ENCODE measurements at places on chromosomes 11 and 22.

- DNase-seq = no peak
Measured at GRCh38 chr22:49351761-49352227, 475.9 kb downstream of the BRD1 start.

GRCh38 chr22:33565580-33565995, 354.7 kb downstream of the LARGE1 start:
- DNase-seq = no peak

DNA sequence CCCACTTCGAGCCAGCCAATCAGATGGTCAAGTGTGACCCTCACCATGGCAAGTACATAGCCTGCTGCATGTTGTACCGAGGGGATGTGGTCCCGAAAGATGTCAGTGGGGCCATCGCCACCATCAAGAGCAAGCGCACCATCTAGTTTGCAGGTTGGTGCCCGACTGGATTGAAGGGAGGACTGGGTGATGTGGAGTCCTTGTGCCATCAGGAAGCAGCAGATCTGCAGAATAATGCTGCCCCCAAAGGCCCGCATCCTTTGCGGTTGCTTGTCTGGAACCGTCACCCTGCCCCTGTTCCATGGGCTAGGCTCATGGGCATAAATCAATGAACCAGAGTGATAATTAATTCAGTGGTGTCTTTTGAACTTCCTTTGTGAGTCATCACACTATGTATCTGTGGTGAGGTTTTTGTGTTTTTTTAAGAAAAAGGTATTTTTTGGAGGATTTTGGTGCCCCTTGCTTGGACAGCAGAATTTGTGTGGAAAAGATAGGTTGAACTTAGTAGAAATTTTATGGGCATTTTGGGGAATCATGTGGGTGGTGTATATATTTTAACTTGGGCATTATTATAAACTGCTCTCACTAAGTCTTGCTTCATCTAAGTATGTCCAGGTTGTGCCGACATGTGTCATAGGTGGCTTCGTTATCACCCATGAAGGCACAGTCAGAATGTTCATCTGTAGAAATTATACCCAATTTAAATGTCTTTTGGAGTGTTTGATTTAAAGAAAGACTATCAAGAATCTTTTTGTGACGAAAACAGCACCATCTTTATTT, 22.3 kb downstream of the LRRC74B start:
- DNase-seq = no peak

GRCh38 chr11:118740892-118741291, 50.1 kb downstream of the DDX6 start:
- no peak for DNase-seq

GRCh38 chr22:43944670-43945430, 10.4 kb upstream of the SAMM50 start:
- DNase-seq = no peak

GRCh38 chr11:76186776-76187279, 19.5 kb downstream of the WNT11 start:
- no peak for DNase-seq

DNA sequence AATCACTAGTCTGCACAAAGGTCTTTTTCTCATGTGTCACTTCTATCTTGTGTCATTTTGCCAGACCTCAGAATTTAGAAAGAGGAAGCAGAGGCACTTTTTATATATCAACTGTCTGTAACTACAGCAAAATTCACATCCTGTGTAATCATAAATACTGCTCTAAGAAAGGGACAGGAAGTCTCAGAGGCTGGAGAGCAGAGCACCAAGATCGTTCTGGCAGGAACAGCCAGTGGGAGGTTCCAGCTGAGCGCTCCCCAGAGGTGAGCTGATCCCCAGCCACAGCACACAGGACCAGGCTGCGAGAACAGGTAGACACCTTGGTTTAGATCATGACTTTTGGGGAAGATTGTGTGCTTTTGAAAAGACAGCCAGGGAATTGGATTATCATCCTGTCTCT, at the start of gene MS4A7:
MS4A7 (plus strand) TSS at position 179 of the 400 bp plus-strand sequence. CDS start 4,610 bp downstream, outside the sequence.
- DNase-seq = peak; percentile 20

DNA sequence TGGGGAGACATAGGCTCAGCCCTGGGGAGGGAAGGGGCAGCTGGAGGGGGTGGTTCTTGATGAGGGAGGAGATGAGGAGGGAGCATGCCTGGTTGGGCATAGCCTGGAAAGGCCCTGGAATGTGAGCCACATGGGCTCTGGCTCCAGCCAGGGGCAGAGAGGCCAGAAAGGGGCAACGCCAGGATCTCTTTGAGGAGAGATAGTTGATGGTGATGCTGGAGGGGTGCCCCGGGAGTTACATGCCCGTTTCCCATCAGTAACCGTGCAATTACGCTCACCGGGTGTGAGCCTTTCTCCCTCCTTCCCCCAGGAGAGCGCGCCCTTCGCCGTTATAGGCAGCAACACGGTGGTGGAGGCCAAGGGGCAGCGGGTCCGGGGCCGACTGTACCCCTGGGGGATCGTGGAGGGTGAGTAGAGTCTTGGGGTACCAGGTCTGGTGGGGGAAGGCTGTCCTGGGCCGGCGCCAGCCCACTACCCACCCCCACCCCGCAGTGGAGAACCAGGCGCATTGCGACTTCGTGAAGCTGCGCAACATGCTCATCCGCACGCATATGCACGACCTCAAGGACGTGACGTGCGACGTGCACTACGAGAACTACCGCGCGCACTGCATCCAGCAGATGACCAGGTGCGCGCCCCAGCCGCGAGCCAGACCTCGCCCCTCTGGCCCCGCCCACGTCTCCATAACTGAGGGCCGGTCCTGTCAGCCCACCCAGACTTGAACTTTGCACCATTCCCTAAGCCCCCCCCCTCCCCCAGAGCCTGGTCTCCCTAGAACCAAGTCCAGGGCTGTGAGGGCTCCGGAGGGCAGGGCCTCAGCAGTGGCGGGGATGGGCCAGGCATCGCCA, 1.8 kb upstream of the GP1BB start:
- DNase-seq = no peak

DNA sequence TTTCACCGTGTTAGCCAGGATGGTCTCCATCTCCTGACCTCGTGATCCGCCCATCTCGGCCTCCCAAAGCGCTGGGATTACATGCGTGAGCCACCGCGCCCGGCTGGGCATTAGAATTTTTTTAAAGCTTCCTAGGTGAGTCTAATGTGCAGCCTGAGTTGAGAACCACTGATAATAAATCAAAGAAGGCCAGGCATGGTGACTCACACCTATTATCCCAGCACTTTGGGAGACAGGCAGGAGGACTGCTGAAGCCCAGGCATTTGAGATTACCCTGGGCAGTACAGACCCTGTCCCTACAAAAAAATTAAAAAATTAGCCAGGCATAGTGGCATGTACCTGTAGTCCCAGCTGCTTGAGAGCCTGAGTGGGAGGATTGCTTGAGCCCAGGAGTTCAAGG, 13.7 kb downstream of the MEI1 start:
- DNase-seq = no peak

DNA sequence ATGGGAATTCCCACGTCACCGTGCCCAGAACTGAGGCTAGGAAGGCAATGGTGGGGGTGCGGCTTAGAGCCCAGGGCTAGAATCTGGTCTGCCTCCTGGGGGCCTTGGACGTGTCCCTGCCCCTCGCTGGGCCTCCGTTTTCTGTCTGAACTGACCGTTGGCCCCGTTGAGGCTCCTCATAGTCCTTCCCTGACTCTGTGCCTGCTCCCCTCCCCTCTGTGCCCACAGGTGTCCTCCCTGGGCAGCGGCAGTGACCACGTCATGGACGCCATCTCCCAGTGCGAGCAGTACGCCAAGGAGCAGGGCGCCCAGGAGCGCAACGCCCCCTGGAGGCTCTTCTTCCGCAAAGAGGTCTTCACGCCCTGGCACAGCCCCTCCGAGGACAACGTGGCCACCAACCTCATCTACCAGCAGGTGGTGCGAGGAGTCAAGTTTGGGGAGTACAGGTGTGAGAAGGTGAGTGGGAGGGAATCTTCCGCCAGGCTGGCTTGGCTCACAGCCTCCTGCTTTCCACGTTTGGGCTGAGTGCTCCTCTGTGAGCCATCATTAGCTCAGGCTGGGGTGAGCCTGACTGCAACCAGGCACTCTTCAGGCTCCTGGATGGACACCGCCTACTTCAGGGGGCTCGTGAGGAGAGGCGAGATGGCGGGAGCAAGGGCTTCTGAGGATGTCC, 63.9 kb downstream of the MYO7A start:
- no peak for DNase-seq

GRCh38 chr11:60717956-60718355, 6.6 kb upstream of the MS4A18 start:
- no peak for DNase-seq

- no peak for DNase-seq
Measured at GRCh38 chr11:29328961-29329441, 687.8 kb downstream of the KCNA4 start.

GRCh38 chr22:42375982-42376381, 56.2 kb downstream of the NFAM1 start:
- DNase-seq = no peak

- DNase-seq = no peak
Measured at GRCh38 chr11:36493332-36493731, 16.7 kb downstream of the TRAF6 start.

GRCh38 chr22:42170946-42171345, 40.3 kb upstream of the CYP2D6 start:
- DNase-seq = no peak

DNA sequence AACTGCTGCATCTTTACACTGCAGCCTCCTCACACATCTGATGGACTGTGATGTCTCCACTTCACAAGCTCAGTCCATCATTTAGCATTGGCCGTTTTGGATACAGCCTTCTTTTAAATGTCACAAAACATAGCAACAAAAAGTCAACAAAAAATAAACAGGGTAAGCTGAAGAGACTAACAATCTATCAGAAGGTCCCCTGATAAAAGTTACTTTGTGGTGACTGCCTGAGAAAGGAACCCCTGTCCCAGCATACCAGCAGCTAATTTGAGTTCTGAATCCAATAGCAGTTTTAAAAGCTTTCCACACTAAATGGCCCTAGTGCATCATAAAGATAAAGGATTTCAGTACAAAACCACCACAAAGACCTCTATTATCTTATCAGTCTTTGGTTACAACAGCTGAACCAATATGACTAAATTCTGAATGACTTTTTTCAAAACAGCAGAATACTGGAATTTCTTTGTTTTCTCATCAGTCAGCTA, 162.4 kb downstream of the SOX6 start:
- DNase-seq = no peak

DNA sequence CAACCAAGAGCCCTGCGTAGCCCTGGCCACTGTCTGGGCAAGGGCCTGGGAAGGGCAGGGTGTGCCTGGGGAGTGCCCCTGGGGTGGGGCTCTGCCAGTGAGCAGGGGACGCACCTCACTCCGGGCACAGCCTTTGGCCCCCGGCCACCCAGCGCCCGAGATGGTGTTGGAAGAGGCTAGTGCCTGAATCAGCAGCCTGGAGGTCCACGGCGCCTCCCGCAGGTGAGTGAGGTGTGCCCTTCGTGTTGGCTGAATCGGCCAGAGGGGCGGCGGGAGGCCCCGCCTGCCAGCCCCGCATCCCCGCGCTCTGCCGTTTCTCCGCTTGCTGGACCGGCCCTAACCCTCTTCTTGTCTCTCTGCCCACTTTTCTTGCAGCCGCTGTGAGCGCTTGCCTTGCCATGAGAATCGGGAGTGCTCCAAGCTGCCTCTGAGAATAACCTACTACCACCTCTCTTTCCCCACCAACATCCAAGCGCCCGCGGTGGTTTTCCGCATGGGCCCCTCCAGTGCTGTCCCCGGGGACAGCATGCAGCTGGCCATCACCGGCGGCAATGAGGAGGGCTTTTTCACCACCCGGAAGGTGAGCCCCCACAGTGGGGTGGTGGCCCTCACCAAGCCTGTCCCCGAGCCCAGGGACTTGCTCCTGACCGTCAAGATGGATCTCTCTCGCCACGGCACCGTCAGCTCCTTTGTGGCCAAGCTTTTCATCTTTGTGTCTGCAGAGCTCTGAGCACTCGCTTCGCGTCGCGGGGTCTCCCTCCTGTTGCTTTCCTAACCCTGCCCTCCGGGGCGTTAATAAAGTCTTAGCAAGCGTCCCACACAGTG, 60.1 kb downstream of the FBLN1 start:
- DNase-seq = no peak

DNA sequence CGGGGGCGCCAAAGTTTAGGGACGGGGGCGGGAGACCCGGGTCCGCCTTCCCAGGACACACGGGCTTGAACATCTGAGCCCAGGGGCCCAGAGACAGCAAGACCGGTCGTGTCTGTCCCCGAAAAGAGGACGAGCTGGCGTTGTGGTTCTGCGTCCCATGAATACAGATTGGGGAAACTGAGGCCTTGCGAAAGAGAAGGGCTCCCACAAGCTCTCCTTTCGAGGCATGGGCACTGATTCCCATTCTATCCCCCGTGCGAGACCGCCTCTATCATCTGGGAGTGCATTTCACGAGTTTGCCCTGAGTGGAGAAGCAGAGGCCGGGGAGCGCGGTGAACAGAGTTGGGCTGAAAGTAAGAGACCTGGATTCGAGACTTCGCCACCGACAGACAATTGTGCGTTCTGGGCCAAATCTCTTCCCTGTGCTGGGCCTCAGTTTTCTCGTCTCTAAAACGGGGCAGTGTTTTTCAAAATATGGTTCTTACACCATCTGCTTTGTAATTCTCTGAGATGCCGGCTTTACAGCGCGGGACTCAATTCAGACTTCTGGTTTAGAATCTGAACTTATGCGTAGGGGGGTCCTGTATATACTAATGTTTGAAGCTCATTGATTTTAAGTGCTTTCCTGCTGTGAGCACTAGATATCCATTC, 471 bp downstream of the RNF185 start:
- peak; percentile 36 for DNase-seq

DNA sequence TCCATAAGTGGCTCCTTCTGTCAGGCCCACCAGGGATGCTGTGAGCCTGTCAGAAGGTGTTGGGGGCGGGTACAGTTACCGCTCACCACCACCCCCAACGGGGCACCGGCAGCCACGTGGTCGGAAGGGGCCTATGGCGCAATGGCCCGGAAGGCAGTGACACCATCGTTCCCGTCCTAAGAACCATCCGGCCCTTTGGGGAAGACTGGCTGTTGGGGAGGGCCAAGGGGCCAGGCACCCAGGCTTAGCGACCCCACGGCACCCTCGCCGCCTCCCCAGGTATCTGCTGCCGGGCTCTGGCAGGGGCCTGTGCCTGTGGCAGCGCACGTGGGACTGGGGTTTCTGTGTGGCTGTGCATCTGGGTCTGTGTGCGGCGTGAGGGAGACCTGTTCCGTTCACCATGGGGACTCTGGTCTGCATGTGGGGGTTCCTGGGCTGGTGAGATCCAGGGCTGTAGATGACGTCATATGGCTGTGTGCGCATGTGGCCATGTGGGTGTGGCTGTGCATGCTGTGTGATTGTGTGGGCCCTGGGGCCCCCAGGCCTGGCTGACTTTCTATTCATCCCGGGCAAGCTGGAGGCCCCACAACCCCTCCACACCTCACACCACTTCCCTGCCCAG, 717 bp downstream of the OSM start:
- no peak for DNase-seq

DNA sequence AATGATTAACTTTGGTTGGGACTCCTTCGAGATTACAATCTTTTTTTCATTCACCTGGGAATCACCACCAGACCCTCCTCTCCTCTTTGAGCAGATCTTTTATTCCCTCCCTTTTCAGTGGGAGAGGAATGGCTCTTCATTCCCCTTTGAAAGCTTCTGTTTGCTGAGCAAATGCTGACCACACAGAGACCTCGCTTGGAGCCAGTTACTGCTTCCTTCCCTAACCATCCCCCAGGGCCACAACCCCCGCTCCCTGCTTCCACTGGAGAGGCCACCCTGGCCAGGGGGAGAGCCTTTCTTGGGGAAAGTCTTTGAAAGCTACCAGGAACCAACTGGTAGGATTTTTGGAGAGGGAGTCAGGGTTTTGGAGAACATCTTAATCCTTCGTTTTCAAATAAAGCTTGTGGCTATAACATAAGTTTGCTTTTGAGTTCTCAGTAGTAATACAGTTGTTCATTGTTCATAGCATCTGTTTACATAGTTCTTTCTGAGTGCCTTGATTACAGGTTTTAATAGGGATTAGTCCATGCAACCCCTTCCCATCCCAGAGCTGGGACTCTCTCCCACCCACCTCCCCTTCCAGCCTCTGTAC, 138.4 kb downstream of the DBX1 start:
- DNase-seq = no peak
